Activated gamma-delta T cell treated with Interleukin-2 at 50 U/mL for 16 hours (primary cell): ENCODE measurements at places on chromosomes 4 and X.

- no peak for DNase-seq
These were observed 101.9 kb upstream of the BCOR start for GRCh38 chrX:40199704-40200103.

- DNase-seq: no peak
These were observed 62.7 kb upstream of the SCML1 start for GRCh38 chrX:17674601-17675000.

- no peak for DNase-seq
These were observed 43.3 kb upstream of the MBNL3 start for GRCh38 chrX:132532097-132532496.

GRCh38 chr4:183080372-183081115 lies 18.5 kb upstream of the WWC2 start:
- DNase-seq: no peak

DNA sequence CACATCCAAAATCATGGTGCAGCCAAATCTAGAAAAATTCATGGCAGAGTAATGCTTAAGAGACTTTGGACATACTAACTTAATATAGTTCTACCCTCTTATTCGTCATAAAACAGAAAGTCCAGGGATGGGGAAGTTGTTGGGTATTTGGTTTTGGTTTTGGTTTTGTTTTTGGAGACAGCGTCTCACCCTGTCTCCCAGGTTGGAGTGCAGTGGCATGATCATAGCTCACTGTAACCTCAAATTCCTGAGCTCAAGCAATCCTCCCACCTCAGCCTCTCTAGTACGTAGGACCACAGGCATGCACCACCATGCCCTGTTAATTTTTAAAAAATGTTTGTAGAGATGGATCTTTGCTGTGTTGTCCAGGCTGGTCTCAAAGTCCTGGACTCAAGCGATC lies 271.8 kb upstream of the TENM3 start:
- no peak for DNase-seq

- no peak for DNase-seq
These were observed 177.8 kb downstream of the RASL11B start for GRCh38 chr4:53039741-53040458.

DNA sequence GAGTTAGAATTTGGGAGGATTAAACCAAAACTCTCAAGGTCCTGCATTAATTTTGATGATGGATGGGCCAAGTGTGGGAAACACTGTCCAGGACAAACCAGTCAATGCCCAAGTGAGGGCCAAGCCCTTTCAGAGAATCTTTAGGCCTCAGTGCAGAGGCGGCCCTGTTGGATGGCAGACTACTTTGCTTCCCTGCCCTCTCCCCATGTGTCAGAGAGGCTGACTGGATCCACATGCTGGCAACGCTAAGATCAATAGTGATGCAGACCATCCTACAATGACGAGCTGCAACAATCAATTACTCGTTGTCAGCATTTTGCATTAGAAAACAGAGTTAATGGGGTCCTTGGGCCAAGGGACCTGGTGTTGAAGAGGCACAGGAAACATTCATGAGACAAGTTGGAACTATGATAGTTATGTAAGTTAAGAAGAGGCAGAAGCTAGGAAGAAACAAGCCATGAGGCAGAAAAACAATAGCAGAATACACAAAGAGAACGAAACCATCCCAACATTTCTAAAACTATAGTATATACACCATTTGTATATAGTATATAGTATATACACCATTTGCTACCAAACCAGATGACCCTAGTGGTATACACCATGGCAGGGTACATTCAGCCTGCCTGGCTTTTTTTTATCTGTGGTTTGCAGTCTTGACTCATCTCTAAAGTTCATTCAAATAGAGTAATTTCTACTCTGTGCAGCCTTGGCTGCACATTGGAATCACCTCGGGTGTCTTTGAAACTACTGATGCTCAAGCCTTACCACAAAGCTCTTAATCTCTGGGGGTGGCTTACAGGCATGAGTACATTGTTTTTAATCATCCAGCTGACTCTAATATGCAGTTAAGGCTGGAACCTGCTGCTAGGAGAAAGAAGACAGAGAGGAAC lies 147.7 kb upstream of the GYPA start:
- DNase-seq: no peak

DNA sequence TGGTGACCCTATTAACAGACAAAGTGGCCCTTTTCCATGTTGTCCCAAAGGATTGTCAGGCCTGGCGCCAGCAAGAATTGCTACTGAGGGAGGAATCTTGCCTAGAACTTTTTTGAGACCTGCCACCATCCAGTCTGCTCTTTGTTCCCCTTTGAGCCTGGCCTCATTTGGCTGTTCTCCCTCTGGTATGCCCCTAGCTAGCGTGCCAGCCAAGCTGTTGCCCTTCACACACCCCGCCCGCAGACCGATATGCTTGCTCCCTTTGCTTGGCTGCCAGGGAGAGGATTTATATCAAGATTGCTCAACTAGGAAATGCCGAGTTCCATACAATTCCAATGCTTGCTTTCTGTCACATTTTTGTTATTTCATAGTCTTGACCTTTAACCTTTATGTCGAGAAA lies 24.4 kb downstream of the IGSF1 start:
- no peak for DNase-seq

- DNase-seq: no peak
These were observed 31.2 kb downstream of the ZFYVE28 start for GRCh38 chr4:2387218-2387617.

DNA sequence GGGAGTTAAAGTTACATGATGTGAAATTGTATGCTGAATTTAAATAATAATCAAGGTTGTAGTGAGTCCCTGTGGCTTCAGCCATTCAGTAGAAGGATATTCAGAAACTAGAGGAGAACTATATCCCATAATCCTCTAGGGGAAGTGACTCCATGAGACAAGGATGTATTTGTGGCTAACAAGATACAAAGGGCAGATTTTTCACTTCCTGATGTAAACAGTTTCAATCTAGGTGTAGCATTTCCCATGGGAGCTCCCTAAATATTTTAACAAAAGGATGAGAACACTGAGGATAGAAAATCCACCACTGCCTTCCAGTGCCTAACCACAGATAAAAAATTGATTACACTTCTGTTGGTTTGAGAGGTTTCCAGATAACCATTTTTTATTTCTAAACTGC lies 435.4 kb upstream of the TENM3 start:
- DNase-seq: no peak
